ENCODE measurements at places on chromosomes 5 and 9.

GRCh38 chr9:96686638-96687335 lies 31.7 kb upstream of the PRXL2C start:
- no peak for DNase-seq

DNA sequence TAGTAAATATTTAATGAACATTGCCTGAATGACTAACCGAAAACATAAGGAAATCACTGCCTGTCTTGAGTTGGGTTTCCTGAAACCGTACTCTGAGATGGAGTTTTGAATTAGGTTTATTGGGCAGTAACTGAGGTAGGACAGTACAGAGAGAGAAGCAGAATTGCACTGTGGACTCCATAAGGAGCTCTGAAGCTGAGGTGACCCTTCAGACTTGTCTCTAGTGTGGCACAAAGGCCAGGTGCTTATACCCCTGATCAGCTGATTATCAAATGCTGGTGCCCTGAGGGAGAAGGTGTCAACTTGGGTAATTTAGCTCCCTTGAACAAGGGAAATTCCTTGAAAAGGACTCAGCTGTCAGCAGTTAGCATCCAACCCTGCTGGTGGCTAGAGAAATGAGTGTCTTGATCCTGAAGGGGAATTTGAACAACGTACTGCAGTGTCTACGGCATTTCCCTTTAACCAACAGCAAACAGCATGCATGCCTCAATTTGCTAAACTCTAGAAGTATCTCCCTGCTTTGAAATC lies 135.0 kb upstream of the SMARCA2 start:
- no peak for DNase-seq

DNA sequence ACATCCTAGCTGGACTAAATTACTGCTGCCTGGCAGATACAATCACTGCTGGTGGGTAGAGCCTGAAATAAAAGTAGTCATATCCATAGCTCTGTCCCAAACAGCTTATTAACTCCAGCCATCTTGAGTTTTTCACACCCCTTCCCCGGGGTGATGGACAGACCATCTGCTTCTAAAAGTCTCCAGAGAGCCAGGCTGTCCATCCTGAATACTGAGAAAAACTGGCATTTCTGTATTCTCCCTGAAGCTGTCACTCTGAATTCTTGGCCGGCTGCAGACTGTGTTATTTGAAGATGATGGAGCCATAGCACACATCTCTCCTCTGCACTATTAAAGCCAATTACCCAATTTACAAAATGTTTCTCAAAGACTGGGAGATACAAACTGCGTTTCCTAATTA lies 118.6 kb downstream of the GABBR2 start:
- no peak for DNase-seq

GRCh38 chr5:112119969-112120368 lies 299.1 kb downstream of the EPB41L4A start:
- DNase-seq = no peak

DNA sequence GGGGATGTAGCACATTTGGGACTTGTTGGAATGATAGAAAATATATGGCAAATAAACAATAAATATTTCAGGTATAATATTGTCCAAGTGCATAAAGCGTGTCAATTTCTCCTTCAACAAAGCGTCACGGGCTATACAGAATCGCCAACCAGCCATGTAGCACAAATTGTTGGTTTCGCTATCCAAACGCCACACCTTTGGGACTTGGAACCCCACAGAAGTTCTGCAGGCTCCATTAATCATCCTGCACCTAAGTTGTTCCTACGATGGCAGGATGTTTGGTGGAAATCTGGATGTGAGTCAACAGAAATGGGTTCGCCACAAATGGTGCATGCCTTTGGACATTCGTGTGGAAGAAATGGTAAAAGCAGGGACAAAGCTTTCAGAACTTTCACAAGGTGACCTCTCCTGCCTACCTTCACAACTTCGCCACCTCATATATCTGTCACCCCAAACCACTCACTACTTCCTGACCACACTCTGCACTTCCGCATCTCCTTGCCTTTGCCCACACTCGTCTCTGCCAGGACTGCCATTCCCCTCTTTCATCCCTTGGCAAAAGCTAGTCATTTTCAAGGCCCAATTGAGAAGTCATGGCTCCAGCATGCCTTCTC lies 95.7 kb downstream of the LHFPL2 start:
- DNase-seq = no peak

GRCh38 chr9:81833563-81834345 lies 94.5 kb upstream of the SPATA31D4 start:
- DNase-seq = no peak

- DNase-seq = no peak
These were observed 516.0 kb downstream of the CETN3 start for GRCh38 chr5:89893546-89893945.

- no peak for DNase-seq
These were observed 150.5 kb downstream of the ARL15 start for GRCh38 chr5:54159893-54160195.

GRCh38 chr9:71122022-71122275 lies 528 bp upstream of the TRPM3 start:
- no peak for DNase-seq

- DNase-seq = no peak
These were observed 33.4 kb upstream of the PPP3R2 start for GRCh38 chr9:101628173-101628572.

GRCh38 chr9:136851941-136852663 lies at the start of gene MAMDC4:
Gene MAMDC4, plus strand, starts transcription at chr9:136852346. Its CDS starts 71 bp downstream, at chr9:136852417.
- no peak for DNase-seq

DNA sequence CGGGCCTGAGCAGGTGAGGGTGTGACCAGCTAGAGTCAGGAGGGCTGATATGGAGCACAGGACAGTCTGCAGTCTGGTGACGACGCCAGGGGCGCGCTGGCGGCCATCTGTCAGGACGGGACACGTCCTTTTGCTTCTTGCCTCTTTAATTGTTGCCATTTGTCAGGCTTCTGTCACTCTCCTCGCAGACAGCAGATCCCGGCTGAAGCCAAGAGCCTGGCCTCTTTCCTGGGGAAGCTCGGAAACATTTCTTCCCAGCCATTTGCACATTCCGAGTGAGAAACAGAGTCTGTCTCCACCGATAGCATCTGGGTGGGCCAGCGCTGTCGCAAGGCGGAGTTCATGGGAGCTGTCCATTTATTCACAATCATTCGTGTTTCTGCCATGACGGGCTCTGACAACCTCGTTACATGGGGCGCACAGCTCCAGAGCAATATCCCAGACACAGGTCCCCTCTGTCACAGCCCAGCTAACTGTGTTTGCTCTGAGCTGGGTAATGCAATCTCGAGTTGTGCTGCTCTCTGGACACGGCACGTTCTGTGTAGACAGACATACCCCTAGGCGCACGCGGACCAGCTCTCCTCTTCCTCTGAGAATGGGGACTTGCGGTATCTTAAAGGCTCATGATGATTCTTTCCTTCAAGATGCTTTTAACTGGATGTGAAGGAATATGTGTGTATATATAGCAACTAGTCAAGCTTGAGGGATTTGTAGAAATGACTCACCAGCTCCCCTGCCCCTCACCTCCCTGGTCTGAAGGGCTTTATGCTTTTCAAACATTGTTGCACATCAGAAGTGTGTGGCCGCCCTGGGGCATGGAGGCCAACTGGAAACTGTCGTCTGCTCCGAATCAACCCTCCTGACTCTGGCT lies 105.3 kb upstream of the FCN2 start:
- peak; percentile 48 for DNase-seq

DNA sequence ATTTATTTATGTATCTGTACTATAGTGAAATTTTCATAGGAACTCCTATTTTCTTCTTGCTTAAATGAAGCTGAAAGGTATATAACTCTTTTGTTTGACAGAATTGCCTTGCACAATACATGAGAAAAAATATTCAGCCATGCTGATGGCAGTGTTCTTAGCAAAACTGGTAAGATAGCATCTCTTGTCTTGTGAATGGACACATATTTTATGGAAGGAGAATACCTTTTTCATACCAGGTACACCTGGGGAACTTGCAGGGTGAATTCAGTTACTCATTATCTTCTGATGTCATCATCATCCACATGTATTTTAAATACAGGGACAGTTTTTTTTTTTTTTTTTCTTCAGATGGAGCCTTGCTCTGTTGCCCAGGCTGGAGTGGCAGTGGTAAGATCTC lies 49.4 kb downstream of the MAMDC2 start:
- DNase-seq = no peak

GRCh38 chr5:141362719-141363118 lies 1.2 kb upstream of the PCDHGA5 start:
- no peak for DNase-seq

DNA sequence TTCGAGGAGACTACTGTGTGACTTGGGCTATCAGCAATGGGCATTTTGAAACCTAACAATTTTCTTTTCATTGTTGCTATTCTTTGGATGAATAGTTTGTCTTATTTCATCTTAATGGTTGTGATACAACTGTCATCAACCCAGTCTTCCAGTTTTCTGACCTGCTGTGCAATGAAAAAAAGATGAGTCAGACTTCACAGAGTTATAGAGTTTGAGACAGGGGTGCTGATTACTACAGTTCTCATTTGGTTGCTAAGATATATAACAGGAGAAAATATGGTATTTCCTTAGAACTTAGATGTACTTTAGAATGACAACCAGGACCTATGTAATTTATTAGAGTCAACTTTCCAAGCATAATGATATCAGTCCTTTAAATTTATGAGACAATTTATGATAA lies 564.4 kb upstream of the NUDT12 start:
- DNase-seq = no peak

DNA sequence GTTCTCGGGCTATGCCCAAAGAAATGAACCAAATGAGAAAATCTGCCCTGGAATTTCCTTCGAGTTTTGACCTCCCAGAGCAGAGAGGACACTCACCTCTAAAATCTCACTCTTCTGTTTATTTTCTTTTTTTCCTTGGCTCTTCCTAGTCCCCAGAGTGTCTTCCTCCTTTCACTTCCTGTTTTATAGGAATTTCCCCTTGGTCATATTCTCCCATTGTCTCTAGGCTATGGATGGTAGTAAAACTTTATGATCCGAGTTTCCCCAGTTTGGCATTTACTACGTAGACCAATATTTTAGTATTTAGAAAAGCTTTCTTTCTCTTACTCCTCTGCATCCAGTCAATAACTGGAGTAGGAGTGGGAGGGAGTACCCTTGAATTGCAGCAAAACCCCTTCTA lies 354.5 kb upstream of the ZNF608 start:
- no peak for DNase-seq

- no peak for DNase-seq
These were observed 19.3 kb upstream of the F2RL2 start for GRCh38 chr5:76642390-76643040.

DNA sequence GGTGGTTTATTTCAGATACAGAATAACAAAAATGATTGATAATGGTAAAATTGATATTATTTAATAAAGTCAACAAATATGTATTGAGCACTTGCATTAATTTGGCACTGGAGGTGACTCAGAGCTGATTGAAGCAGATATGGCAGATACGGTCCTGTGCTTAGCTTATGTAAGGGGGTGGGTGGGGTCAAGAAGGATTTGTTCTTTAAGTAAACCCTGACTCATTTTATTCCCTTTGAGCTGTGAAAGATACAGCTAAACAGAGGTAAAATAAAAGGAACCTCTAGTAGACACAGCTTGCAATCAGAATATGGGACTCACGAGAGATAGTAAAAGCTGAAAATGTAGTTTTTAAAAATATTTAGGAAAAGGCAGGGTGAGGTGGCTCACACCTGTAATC lies 201.3 kb upstream of the CLINT1 start:
- no peak for DNase-seq

DNA sequence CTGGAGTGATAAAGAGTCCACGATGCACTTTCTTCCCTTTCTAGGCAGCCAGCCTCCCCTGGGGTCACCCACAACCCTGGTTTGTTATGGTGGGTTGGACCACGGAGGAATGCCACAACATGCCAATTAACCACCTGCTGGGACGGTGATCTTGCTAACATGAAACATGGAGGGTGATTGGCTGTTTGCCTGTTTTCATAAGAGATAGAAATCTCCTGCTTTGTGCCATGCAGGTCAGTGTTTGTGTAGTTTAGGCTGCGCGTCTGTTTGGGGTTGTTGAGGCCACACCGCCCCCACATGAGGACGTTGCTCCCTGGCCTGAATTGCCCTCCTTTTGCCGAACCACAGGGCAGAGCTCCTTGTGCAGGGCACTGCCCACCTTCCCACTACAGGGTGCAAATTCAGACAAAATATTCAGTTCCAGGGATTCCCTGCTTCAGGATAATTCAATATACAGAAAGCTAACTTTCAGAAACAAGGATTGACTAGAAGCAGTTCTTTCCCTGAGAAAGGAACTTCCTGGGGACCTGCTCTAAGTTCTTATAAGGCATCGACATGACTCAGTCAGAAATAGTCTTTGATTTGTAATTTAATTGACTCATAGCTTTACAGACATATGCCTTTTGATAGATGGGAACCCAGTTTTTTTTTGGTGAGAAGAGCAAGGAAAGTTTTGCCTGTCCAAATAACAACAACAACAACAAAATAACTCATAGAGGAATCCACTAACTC lies 427.6 kb downstream of the GADD45G start:
- no peak for DNase-seq

GRCh38 chr5:164233791-164234190 lies 728.4 kb downstream of the MAT2B start:
- no peak for DNase-seq

GRCh38 chr9:80437825-80438224 lies 866.1 kb downstream of the TLE4 start:
- DNase-seq = no peak

DNA sequence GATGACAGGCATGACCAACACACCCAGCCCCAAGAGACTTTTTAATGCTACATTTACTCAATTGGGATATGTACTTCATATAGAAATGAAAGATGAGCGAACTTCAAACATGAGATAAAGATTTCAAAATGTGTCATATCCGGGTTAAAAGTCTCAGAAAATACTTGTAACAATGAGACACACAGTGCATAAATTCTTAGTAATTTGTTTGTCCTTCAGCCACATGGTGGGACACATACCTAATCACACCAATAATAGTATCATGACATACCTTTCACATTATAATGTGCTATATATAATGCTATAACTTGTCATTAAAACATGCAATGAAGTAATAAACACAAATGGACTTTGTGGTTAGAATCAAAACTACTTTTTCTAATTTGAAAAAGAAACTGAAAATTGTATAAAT lies 204.7 kb upstream of the RFX3 start:
- DNase-seq = no peak

DNA sequence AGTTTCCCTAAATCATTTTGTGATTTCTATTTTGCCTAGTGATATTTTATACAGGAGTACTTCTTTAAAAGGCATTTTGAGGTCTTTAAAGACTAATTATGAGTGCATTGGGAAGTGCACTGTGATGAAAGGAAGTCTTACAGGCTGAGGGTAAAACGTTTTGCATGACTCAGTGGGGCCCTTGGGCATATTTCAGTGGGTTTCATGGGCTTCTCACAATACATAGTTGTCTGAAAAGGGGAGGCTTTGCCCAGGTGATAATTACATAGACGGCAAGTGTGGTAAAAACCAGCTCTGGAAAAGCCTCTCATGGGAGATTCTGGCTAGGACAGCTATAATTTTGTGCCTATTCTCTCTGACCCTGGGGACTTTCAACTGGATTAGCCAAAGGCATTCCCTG lies 387.2 kb downstream of the ARHGEF28 start:
- DNase-seq = no peak

DNA sequence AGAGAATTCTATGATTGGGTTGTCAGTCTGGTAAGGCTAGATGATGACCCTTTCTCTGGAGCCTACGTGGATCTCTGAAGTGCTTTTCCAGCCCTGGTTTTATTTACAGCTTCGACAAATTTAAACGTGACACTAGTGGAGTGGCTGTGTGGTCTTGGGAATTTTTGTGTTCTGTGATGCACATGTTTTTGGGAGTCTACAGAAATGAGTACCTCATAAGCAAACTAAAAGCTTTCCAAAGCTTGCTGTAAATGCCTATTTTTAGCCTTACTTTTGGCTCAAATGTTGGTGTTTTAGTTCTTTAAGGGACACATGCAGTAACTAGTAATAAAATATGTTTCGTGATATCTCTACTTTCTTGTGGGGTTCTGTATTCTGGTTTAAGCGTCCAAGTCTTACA lies 3.3 kb downstream of the LARP1 start:
- DNase-seq = no peak

Measured in AG09309 (cell line).